ENCODE measurements at places on chromosomes 3 and 15.

- no peak for DNase-seq
Observed at GRCh38 chr15:69820819-69821218, 276.9 kb downstream of the TLE3 start.

DNA sequence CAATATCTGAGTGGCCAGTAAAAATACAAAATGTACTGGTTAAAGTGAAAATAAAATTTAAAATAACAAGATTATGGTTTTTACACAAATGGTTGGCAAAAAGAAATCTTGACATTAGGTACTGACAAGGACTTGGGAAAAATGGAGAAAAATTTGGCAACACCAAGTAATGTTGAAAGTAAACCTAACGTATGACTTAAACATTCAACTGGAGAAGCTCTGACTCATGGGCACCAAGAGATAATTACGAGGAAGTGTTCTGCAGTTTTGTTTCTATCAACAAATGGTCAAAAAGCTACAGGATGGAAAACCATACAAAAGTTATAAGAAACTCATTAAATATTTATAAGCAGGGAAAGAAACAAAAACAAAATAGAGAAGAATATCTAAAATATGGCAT is 177.7 kb downstream of the ZNF385D start:
- DNase-seq: no peak

GRCh38 chr15:26872206-26872605 is 5.3 kb downstream of the GABRA5 start:
- no peak for DNase-seq

- no peak for DNase-seq
Observed at GRCh38 chr15:79132361-79132760, 41.8 kb upstream of the RASGRF1 start.

GRCh38 chr3:177827511-177828207 is 630.4 kb upstream of the TBL1XR1 start:
- DNase-seq: no peak

DNA sequence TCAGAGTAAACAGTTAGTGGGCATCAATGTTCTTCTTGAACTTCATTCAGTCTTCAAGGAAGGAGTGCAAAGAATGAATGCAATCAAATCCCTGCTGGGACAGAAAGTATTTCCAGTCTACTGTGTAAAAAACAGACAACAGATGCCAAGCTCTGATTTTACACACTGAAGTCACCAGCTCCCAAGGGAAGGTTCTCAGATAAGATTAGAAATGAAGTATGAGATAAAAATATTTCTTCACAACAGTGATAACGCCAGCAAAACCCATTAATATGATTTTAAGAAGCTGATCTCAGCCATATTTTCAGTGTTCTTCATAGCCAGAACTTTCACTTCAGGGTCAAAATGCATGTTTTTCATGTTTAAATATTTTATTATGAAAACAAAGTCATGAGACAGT is 265.6 kb downstream of the CTNNB1 start:
- no peak for DNase-seq

- DNase-seq: no peak
Observed at GRCh38 chr15:99545605-99546004, 20.2 kb upstream of the MEF2A start.

GRCh38 chr15:77121599-77121998 is 50.7 kb upstream of the TSPAN3 start:
- DNase-seq: no peak

DNA sequence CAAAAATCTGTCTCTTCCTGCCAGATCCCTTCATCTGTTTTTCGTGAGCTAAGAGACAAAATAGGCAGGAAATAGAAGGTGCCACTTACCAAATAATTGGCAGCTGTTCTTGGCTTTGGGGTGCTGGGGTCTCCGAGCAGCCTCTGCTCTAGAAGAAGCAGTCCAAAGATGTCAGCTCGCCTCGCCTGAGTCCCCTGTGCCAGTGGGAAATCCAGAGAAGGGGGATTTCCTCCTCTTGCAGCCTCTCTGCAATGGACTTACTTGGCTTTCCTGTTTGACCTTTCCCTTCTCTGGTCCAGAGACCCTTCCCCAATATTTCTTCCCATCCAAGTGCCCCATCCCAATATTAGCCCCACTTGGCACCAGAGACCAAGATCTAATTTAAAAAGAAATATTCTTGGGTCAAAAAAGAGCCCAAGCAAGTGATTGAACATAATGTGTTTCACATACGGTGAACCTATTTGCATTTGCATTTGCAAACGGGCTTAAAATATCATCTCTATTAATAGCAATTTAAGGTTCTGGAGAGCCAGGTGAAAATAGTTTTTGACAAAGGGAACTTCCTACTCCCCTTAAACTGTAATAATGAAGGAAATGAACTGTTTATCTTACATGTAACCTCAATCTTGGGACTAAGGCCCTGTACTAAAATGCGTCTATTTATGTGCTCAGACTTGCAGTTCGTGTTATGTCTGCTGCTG is 23.2 kb downstream of the CD86 start:
- DNase-seq: no peak

- DNase-seq: no peak
Observed at GRCh38 chr3:27639271-27639670, 82.9 kb downstream of the EOMES start.

GRCh38 chr3:133855002-133855370 is 40.7 kb downstream of the RAB6B start:
- DNase-seq: peak; percentile 24

DNA sequence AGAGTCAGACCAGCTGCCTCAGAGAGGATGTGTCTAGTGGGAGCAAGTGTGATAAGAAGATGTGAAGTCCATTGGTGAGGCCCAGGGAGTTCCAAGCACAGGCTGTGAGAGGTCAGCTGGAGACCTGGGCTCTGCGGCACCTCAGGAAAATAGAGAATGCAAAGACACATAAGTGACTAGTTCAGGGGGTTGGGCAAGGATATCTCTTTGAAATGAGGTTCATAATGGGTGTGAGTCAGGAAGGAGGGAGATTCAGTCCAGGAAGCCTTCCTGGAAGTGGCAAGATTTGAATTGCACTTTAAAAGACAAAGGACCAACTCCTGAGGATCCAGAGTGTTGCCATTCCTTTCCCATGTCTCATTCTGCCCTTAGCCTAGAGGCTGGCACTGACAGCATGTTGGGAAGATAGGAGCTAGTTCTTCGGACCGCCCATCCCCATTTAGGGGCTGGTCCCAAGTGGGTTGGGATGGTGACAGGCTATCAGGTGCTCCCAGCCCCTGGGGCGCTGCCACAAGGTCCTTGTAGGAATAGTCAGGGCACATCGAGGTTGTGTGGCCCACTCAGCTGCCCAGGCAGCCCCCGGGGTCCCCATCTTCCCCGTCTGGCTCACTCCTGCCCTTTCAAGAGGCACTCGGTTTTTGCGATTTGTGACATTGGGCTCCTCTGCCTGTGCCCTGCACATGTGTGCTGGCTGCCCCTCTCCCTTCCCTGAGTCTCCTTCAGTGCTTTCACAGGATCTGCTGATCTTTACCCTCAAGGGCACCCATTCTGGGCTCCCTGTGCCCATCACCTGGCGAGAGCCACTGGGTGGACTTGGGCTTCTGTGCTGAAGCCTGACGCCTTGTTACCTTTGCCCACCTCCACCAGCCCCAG is 23.7 kb downstream of the ESYT3 start:
- DNase-seq: peak; percentile 74

DNA sequence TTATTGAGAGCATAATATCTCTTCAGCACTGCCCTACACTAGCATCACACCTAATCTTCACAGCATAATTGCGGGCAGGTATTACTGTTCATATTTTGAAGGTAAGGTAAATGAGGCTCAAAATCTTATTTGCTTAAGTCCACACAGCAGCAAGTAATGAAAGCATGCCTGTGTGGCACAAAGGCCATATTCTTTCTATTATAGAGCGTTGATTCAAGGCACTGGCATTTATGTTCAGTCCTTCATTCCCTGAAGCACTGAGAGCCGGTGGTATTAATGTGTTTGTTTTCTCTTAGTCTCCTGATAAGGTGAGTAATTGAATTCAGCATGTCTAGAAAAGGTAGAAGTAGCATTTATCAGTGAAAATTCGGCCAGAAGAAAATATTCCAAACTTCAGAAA is 231.2 kb downstream of the BBX start:
- DNase-seq: no peak

DNA sequence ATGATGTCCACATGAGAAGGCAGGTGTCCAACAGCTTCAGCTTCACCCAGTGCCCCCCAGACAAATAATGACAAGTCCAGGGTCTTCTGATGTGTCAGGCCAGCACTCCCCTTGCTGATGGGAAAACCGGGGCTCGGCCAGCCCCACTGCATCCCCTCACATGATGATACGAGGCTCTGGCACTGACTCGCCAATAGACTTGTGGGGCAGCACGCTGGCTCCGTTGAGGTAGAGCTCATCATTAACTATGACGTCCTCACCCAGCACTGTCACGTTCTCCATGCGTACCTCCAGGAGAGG is 2.1 kb upstream of the AMIGO3 start:
- DNase-seq: peak; percentile 47

GRCh38 chr3:50617911-50618481 is 1.0 kb downstream of the MAPKAPK3 start:
- no peak for DNase-seq

GRCh38 chr3:98209244-98209643 is 42.7 kb downstream of the OR5H15 start:
- no peak for DNase-seq

DNA sequence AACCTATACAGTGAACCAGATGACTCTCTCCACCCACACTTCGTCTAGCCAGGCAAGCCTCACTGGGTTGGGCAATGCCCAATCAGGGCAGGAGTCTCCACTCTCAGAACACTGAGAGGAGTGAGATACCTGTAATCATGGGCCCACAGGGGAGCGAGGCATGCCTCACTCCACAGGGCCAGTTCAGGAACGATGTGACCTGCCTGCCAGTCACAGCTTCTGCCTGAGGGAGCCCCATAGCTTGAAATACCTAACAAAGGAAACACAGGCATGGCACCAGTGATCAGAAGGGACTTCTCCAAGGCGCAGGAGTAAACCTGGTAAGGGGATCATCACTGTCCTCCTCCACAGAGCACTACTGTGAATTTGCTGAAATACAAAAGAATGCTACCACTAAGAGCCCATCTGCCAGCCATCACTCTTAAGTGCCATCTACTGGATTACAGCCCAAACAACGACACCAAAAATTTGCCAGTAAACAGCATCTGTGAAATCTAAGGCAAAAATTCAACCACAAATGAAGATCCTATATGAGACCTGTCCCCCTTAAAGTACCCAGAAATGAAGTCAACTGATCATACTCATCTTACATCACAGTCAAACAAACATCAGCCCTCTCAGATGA is 689.9 kb upstream of the SEMA6D start:
- DNase-seq: no peak

DNA sequence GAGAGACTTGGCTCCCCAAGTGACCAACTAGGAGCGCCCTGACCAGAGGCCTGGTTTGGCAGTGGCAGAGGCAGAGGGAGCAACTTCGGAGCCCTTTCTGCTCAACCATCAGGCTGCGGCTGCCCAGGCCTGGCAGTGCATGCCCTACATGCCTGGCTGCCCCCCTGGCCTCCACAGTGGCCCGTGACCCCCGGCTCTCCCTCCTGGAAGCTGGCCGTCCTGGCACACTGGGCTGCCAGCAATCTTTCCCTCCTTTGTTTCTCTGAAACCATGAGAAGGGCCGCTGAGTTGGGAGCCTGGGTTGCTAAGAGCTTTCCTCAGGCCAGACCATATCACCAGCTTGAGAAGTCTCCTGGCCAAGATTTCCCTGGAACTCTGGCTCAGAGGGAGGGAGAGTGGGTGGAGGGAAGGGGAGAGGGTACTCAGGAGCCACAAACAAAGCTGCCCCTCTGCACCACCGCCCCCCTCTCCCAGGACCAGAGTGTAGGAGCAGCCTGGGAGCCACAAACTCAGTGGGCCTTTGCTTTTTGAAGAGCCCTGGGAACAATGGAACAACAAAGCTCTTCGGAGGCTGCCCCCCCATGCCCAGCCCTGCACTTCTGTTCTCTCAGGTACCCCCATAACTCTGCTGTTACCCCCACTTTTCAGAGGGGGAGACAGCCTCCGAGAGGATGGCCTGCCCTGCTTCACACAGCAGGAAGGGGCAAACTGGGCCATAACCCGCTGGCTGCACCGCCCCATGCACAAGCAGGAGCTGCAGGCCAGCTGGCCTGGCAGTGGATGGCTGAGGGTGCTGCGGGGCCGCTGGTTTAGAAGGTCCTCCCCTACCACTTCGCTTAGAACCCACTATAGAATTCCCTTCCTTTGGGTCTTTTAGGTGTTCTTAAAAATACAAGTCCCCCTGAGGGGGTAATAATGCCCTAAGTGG is 11.3 kb downstream of the CORO2B start:
- DNase-seq: no peak

DNA sequence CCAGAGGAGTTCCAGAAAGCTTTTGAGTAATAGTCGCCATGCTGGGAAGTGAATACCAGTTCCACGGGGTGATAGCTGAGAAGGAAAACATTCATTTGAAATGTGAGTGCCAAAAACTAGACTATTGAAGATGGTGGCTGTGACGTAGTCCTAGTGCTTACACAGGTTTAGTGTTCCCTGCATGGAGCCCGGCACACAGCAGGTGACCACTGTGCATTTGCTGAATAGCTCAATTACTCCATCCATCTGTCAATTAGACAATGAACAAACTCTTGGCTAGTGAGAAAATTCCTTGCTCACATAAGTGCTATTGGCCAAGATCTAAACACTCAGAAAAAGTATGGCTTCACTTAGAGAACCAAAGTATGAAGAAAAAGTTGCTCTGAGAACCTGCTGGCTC is 448.1 kb upstream of the WNT5A start:
- no peak for DNase-seq

GRCh38 chr15:48285329-48286214 is 45.7 kb upstream of the DUT start:
- no peak for DNase-seq

DNA sequence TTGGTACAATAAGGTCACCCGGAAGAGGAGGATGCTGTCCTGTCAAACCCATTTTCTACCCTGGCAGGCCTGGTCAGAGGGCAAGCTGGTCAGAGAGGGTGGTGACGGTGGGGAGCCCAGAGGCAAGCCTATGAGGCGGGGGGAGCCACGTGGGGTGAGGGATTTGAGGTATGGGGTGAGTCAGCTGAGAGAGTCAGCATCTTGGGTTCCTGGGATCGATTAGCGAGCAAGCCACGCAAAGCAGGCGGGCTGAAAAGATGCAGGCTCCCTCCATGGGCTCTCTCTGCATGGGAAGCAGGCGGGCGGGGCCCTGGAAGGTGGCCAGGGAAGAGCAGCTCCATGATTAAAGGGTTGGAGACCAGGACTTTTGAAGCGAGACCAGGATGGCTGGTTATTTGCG is 48.1 kb downstream of the MAGEF1 start:
- no peak for DNase-seq

- DNase-seq: no peak
Observed at GRCh38 chr15:73851689-73852088, 21.7 kb upstream of the TBC1D21 start.

GRCh38 chr3:197023241-197023997 is 6.2 kb downstream of the MELTF start:
- peak; percentile 67 for DNase-seq

DNA sequence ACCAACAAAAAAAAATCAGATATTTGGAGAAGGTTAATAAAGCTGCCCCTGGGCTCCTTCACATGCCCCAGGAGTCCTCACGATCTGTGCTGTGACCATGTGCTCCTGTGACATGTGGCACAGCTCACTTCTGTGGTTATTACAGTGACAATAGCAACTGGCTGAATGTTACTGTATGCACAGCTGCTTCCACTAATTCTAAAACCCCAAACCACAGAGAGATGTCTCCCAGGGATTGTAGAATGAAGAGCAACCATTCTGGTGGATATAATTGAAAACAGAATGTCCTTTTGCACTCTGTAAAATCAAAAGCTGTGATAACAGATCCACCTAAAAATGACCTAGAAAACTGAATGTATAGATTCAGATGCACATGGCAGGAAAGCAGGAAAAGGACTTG is 489.2 kb upstream of the CNTN4 start:
- no peak for DNase-seq

GRCh38 chr3:29285471-29286071 is 4.7 kb downstream of the RBMS3 start:
- no peak for DNase-seq

Data from cardiac septum (tissue), 1 donor.